Calu3 (cell line): ENCODE measurements at places on chromosomes 11 and 22. TPM values are rescaled to one million over a fixed set of nuclear protein-coding genes. Genes with fewer than 3 reads are reported as not detected.

DNA sequence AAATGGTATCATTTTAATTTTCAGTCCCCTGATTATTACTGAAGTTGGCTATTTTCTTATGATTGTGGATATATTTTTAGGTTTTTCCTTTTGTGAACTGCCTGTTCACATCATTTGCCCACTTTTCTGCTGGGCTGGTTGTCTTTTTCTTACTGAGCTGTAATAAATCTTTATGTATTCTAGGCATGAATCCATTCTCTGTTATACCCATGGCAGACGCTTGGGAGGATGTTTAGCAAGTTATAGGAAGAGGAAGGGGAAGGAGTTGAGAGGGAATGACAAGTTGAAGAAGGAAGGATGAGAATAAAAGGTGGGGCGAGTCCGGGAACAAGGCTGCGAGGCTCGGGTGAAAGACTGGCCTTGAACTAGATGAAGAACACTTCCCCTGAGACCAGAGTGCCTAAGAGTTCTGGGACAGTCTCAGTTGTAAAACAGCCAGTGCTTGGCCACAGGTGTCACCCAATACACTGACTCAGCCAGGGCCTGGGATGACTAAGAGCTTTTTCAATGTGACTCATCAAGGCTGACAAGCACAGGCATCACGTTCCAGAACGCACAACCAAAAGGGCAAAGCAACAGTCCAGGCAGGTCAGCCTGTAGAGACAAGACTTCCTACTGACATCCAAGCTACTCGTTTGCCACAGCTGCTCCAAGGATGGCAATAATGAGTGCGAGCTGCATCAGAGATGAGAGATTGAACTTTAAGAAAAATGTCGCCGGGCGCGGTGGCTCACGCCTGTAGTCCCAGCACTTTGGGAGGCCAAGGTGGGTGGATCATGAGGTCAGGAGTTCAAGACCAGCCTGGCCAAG is 35.2 kb downstream of the LRFN4 start:
- H3K4me1 ChIP-seq, result peaks cover 18% of the 10 kb centered on the region
- H3K27me3 ChIP-seq, result no peaks in the 10 kb centered on the region
- no peaks in the 10 kb centered on the region for H3K36me3 ChIP-seq
- peak; percentile 80 for DNase-seq
- H3K27ac ChIP-seq, result peak overlapping the region; percentile 83

- H3K4me1 ChIP-seq, result no peaks in the 10 kb centered on the region
- peaks cover 25% of the 10 kb centered on the region for H3K36me3 ChIP-seq
- DNase-seq, result no peak
- H3K27me3 ChIP-seq, result no peaks in the 10 kb centered on the region
- no peak overlapping the region for H3K27ac ChIP-seq
These were observed 36.3 kb upstream of the CABP7 start for GRCh38 chr22:29683536-29683935.

DNA sequence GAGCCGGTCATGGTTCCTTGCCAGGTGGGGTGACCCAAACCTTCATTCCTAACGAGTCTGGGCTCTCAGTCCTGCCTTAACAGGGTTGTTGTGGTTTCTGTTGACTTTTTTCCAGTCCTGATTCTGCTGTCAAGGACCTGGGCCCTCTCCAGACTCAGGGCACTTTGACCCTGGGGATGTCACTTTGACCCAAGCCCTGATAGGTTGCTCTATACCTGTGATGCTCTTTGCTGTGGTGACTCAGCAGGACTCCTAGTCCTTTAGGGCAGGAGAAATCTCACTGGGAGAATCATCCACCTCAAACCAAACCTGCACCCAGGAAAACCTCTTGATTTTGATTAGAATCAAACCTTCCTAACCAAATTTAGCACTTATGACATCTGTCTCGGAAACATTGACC is 20.5 kb upstream of the MPPED1 start:
- no peak overlapping the region for H3K27ac ChIP-seq
- no peaks in the 10 kb centered on the region for H3K4me1 ChIP-seq
- no peak for DNase-seq
- no peak overlapping the region for H3K4me3 ChIP-seq
- peaks cover 100% of the 10 kb centered on the region for H3K27me3 ChIP-seq

The PATE4 gene
- total RNA-seq, result not detected in 2 replicates

The EP300 gene
- 67.2 and 71.5 TPM in 2 replicates for total RNA-seq

The DSCAML1 gene
- 0.07 and 0.27 TPM in 2 replicates for total RNA-seq

- no peaks in the 10 kb centered on the region for H3K36me3 ChIP-seq
- H3K27me3 ChIP-seq, result peaks cover 43% of the 10 kb centered on the region
- peak; percentile 76 for DNase-seq
- no peak overlapping the region for H3K27ac ChIP-seq
- no peak overlapping the region for H3K4me3 ChIP-seq
These were observed 8.5 kb downstream of the SPON1 start for GRCh38 chr11:13970986-13971385.

- H3K36me3 ChIP-seq, result no peaks in the 10 kb centered on the region
- no peaks in the 10 kb centered on the region for H3K4me1 ChIP-seq
- no peak overlapping the region for H3K27ac ChIP-seq
- H3K4me3 ChIP-seq, result no peak overlapping the region
- H3K27me3 ChIP-seq, result no peaks in the 10 kb centered on the region
These were observed 110.2 kb downstream of the DBX1 start for GRCh38 chr11:20050048-20050447.

- H3K27me3 ChIP-seq, result peaks cover 5% of the 10 kb centered on the region
- H3K4me1 ChIP-seq, result no peaks in the 10 kb centered on the region
- no peak for DNase-seq
These were observed 988 bp upstream of the FLI1 start for GRCh38 chr11:128692753-128693415.
